ENCODE measurements at places on chromosomes 1 and 21.

- no peak for DNase-seq
These were observed 17.0 kb downstream of the MRAP start for GRCh38 chr21:32315511-32316281.

GRCh38 chr1:78236716-78237115 is 190.9 kb downstream of the GIPC2 start:
- DNase-seq: no peak

DNA sequence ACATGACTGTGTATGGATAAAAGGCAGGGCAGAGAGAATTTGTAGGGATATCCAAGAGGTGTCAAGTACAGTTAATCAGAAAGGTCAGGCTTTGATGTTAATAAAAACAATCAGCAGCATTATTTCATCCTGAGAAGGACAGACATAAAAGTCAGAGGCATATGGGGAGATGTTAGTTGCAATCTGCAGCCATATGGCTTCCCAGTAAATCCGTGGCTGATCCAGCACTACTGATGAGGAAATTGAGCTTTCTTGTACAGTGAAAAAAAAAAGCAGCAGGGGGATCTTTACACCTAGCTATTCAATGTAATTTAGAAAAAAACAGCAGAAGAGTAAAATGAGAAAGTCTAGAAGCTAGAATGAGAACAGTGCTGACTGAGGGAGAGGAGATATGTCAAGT is 2.2 kb upstream of the SPRR1B start:
- DNase-seq: no peak

DNA sequence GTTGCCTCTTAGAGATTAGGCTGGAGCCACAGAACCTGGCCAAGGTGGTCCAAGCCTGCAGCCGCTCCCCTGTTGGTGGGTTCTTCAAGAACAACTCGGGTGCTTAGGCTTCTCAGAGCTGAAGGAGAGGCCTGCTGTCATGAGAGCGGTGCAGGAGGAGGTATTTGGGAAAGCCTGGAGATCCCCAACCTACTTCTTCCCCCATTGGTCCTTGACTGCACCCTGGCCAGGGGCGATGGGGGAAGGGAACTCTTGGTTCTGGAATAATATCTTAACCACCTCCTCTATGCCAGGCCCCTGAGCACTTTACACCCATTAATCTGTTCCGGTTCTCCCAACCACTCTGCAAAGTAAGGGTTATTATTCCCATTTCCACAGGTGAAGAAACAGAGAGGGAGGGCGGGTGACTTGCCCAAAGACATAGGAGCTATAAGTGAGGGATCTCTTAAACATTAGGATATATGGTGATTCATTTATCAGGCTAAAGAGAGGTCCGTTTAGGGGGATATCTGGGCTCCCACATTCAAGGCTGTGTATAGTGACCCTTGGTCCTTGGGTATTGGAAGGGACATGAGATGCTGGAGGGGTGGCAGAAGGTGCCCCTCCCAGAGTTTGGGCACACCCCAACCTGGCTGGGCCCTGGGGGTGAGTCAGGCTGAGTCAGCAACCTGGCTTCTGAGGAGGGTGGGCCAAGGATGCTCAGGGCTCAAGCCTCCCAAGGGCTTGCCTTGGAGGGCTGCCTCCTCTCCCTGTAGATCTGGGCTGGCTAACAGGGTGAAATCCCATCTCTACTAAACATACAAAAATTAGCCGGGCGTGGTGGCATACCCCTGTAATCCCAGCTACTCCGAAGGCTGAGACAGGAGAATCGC is 5.2 kb downstream of the TRNP1 start:
- DNase-seq: no peak

DNA sequence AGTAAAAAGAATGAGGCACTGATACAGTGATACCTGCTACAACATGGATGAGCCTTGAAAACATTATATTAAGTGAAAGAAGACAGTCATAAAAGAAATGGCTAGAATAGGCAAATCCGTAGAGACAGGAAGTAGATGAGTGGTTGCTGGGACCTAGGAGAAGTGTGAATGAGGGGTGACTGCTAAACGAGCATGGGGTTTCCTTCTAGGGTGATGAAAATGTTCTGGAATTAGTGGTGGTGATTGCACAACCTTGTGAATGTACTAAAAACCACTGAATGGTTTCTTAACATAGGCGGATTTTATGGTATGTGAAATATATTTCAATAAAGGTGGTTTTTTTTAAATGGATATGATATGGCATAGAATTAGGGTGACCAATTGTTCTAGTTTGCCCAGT is 12.6 kb upstream of the SERINC2 start:
- DNase-seq: no peak

DNA sequence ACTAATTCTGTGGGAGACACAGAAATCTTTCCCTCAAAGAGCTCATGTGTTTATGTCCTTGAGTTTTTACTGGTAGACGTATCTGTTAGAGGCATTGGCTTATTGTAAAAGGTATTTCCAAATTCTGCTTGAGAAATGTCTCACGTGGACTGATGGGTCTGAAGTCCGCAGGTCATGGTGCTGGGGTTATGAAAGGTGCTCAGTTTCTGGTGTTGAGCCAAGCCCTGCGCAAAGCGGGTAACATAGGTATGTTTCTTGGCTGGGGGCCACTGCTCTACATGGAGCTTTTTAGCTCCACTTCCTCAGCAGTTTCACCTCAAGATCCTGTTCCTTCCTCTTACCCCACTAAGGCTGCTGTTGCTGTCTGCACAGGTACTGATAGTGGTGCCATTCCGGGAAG is 10.8 kb downstream of the UTP25 start:
- DNase-seq: no peak

DNA sequence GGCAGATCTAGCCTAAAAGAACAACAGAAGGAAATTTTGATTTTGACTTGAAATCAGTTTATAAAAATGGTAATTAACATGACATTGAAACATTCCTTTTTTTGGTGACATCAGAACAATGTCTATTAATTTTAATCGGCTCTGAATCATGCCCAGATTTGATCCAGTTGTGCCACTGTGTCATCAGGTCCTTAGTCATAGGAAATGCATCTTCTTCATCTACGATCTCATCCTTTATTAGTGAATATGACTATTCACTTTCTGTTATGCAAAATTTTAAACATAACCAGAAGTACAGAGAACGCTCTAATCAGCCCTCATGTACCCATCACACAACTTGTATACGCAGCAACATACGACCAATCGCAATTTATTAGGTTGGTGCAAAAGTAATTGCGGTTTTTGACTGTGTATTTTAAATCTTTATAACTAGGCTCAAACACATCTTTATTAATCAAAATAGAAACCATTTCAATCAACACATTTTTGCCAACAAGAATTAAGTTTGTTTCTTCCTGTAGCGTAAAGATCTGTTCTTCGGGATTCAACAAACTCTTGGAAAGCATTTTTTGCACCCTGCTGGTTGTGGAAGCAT is 40.3 kb upstream of the TLR5 start:
- DNase-seq: no peak

DNA sequence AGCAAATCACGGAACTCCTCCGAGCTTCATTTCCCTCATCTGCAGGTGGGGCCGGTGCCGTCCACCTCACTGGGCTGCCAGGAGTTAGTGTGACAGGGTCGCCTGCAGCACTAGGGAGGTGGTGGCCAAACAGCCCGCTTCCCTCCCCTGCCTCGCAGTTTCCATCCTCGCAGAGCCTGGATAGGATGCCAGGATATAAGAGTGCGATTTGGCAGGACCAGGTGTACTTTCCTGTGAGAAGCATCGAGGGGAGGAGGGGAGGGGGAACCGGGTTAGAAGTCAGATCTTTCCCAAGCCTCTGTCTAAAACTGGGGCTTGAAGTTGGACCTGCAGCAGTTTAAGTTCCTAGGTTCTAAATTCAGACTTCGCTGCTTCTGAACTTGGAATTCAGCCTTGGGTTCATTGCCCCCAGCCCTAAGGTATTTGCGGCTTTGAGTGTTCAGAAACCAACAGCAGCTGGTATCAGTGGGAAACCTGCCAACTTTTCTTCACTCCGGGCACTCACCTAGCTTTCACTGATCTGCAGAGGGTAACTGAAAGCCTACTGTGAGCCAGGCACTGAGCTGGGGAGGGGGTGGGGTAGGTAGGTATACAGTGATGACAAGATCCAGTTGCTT is 1.7 kb upstream of the JUN start:
- no peak for DNase-seq

GRCh38 chr1:206419250-206419649 is 51.0 kb upstream of the IKBKE start:
- no peak for DNase-seq

DNA sequence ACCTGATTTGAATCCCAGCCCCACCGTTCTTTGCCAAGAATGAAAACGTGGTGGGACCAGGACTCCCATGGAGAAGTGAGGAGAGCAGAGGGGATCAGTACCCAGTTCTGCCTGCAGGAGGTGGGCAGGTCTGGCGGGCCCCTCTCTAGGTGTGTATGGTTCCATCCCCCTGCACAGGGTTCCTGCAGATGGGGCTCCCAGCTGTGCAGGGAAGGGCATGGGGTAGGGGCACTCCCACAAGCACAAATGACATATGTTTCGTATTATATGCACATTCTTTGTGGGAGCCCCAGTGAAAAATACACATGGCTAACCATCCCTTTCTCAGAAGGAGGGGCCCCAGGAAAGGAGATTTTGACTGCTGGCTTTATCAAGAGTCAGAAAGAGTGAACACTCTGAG is 144.6 kb downstream of the PLPP3 start:
- no peak for DNase-seq

- no peak for DNase-seq
These were observed 1.2 kb downstream of the LMX1A start for GRCh38 chr1:165355139-165355976.

DNA sequence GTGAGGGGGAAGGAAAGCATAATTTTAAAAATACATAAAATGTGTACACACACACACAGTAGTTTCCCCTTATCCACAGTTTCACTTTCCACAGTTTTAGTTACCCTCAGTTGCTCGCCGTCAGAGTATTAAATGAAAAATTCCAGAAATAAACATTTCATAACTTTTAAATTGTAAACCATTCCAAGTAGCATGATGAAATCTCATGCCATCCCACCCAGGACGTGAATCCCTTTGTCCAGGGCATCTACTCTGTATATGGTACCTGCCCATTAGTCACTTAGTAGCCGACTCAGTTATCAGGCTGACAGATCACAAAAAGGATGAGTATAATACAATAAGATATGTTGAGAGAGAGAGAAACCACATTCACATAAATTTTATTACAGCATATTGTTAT is 36.2 kb downstream of the EPS15 start:
- no peak for DNase-seq

- DNase-seq: no peak
These were observed 9.1 kb upstream of the ATP5PO start for GRCh38 chr21:33924766-33925100.

DNA sequence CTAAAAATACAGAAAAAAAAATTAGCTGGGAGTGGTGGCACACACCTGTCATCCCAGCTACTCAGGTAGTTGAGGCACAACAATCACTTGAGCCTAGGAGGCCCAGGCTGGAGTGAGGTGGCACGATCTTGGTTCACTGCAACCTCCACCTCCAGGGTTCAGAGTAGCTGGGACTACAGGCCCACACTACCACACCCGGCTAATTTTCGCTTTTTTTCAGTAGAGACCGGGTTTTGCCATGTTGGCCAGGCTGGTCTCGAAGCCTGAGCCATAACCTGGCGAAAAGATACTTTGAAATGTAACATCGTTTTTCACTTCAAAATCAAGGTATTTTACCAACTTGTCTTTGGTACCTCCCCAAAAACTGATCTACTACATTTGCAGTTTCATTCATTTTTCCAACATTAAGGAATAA is 6.1 kb downstream of the GAS5 start:
- DNase-seq: no peak

All from NCI-H187 treated with DMSO at 0.1 percent for 48 hours (cell line).